ENCODE measurements at places on chromosomes 5 and 9. TPM values are rescaled to one million over a fixed set of nuclear protein-coding genes. Genes with fewer than 3 reads are reported as not detected.

Gene FOXD4L4
- not detected for total RNA-seq

Gene MLANA
- not detected for total RNA-seq

Gene ECSCR
- total RNA-seq = 0.36 TPM

Gene FAM78A
- 37.4 TPM for total RNA-seq

Gene IRX4
- total RNA-seq = not detected

Gene LYRM7
- total RNA-seq = 26.2 TPM

DNA sequence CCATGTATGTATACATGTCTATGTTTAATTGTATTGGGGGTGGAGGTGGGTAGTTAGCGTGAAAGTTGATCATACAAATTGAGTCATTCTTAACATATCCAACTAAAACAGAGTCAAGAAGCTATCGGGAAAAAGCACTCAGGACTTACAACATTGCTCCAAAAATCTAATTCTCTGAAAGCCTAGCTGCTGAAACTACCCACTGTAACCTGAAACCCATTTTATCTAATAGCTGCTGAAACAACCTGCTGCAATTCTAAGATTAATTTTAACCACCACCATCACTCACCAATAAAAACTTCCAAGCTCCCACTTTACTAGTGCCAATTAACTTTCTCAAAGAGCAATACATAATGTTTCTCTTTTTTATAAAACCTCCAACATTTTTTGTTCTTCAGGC is 32.2 kb downstream of the KCNV2 start:
- DNase-seq = no peak

DNA sequence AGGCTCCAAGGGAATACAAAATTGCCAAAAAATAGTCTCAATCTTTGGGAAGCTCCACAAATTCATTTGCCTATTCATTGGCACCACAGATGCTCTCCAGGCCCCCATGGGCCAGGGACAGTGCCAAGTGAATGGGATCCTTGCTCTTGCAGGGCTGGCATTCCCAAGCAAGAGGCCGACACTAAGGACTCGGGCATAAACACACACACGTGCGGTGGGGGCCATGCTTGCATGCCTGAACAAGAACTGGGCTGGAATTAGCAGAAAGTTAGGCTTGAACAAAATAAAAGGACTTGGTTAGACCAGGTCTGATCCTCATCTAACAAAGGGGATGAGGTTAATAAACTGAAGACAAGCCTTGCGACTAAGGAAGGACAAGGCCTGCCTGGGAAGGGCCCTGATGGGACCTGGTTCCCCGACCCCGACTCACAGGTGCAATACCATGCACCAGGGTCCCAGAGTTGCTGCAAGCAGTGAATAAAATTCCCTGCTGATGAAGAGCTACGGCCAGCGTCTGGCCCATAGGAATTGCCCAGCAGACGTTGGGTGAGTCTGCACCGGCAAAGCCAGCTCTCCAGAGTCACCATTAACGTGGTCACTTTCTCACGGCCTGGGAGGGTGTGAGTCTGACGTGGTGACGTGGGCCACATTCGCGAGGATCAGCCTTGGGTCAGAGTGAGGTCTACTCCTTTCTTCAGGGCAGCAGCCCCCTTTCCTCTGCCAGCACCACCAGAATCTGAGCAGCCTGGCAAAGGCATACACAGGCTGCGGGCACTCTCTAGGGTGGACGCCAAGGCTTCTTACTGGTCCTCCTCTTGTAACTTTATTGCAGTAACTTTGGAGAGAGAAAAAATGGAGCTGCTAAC is 77.4 kb upstream of the FCN1 start:
- no peak for DNase-seq

GRCh38 chr9:2120926-2121689 is 106.0 kb downstream of the SMARCA2 start:
- no peak for DNase-seq

DNA sequence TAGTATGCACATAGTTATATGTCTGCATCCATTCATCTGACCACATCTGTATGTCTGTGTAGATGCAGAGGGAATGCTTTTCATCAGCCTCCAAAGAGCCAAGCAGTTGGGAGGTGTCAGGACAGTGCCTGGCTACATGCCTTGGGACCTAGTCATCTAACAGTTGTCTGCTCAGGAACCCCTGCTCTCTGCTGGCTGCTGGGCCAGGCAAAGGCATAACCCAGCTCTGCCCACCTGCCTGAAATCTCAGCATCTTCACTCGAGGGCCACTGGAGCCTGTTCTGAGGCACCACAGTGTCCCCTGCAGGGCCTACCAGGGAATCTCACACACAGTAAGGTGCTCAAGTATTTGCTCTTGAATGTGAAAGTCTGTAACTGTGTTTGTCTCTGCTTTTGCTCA is 3.7 kb downstream of the C9orf50 start:
- no peak for DNase-seq

DNA sequence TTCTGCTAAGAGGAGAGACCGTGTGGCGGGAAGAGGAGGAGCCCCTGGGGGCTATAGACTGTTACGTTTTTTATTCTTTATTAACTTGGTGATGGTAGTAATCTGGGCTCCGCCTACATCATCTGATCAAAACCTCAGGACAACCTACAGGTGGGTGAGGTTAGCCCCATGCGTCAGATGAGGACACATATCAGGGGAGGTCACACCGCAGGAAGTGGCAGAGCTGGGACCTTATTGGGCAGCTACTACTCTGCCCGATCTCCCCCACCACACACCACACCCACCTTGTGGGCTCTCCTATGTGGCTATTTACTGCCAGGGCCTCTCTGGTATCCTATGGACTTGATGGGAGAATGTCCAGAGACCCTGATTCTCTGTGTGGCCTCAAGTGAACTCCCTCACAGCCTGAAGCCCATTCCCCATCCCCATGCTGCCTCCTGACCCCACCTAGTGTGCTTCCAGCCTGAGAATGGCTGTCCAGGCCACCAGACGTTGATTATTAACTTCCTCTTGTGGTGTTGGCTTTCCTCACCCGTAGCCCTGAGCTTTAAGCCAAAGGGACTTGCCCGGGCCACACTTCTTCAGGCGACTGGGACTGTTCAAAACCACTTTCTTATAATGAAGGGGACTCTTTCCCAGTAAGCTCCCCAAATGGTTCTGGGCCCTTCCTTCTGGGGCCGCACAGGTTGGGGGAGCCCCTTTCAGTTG is 8.2 kb downstream of the UNC5A start:
- DNase-seq = peak; percentile 46

GRCh38 chr5:127517110-127517479 is 345 bp upstream of the PRRC1 start:
- no peak for DNase-seq

DNA sequence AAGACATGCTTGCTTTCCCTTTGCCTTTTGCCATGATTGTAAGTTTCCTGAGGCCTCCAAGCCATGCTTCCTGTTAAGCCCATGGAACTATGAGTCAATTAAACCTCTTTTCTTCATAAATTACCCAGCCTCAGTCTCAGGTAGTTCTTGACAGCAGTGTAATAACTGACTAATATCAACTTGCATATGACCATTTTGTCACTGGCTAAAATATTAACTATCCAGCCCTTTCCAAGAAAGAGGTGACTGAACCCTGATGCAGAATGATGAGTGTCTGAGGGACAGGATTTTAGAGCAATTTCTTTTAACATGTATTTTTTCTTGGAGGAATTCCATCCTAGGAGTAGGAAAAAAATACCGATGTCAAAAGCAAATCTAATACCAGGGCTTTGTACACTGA is 266.1 kb downstream of the SEMA5A start:
- no peak for DNase-seq

- DNase-seq = no peak
These were observed 78.1 kb upstream of the DAP start for GRCh38 chr5:10839118-10839517.

GRCh38 chr9:88464851-88465250 is 70.1 kb upstream of the NXNL2 start:
- no peak for DNase-seq

DNA sequence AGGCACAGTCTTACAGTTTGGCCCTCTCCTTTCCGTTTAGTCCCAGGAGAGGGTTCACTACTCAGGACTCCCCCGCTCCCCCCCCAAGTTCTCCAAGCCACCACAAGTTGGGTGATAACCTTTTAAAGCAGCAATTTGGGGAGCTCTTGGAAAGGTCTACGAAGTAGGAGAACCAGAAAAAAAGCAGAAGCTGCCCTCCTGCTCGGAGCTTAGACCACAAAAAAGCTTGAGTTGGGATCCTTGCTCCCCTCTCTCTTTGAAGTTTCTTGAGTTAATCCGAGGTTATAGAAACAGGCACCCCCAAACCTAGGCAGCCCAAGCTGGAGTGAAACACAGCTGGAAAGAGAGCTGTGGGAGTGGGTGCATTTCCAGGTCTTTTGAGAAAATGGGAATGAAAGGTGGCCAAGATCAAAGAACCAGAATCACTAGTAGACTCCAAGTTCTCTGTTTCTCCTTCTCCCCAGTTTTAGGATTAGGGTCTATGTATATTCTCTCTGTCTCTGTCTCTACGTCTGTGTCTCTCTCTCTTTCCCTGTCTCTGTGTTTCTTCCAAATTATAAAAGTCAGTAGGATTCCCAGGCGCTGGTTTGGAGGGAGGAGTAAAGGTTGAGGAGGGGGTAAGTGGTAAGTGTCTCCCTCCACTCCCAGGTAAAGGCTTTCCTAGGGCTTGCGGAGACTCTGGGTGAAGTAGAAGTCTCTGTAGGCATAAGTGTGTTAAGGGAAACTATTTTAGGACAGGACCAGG is 2.8 kb downstream of the LHX2 start:
- no peak for DNase-seq

DNA sequence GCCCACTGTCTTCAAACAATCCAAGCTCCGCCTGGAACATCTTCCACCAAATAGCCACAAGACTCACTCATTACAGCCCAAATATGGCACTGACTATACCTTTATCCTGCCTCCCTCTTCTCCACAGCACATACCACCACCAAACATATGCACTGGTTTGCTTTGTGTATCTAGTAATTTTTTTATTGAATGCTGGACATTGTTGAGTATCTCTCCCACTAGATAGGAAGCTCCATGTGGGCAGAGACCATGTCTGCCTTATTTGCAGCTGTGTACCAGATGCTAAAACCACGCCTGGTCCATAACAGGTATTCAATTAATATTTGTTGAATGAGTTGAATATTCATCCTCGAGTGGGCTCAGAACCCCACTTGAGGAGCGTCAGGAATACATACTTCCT is 67.2 kb upstream of the FUBP3 start:
- DNase-seq = no peak

- no peak for DNase-seq
These were observed 252.7 kb upstream of the GRIA1 start for GRCh38 chr5:153237671-153238332.

DNA sequence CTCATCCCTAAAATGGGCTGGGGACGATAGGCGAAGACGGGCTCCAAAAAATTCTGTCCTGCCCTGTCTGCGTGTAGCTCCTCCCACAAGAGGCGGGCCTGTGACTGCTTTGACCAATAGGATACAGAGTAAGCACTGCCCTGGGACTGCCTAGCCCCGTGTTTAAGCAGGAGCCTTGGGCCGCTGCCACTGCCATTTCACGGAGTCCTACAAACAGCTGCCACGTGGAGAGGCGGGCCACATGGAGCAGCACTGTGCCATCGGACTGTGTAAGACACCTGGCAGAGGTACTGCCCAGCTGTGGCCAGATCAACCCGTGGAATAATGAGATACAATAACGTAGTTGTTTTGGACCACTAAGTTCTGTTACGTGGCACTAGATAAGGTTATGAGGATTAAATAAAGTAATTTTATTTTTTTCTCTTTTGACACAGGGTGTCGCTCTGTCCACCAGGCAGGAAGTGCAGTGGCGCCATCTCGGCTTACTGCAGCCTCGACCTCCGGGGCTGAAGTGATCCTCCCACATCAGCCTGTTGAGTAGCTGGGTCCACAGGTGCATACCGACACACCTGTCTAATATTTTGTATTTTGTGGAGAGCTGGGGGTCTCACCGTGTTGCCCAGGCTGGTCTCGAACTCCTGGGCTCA is 87.2 kb downstream of the LMNB1 start:
- DNase-seq = no peak

DNA sequence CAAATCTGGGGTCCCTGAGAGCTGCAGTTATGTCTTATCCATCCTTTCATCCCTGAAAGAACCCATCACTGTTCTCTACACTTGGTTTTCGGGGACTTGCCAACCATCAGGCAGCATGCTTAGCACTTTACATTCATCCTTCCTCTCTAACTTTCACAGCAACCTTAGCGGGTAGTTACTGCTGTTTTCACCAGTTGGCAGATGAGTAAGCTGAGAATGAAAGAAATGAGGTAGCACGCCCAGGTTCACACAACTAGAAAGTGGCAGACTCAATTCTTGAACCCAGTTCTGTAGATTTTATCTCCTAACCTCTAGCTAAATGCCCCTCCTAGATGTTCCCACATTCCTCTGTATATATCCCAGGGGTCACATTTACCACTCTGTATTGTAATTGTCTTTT is 342.0 kb upstream of the WWC1 start:
- no peak for DNase-seq

DNA sequence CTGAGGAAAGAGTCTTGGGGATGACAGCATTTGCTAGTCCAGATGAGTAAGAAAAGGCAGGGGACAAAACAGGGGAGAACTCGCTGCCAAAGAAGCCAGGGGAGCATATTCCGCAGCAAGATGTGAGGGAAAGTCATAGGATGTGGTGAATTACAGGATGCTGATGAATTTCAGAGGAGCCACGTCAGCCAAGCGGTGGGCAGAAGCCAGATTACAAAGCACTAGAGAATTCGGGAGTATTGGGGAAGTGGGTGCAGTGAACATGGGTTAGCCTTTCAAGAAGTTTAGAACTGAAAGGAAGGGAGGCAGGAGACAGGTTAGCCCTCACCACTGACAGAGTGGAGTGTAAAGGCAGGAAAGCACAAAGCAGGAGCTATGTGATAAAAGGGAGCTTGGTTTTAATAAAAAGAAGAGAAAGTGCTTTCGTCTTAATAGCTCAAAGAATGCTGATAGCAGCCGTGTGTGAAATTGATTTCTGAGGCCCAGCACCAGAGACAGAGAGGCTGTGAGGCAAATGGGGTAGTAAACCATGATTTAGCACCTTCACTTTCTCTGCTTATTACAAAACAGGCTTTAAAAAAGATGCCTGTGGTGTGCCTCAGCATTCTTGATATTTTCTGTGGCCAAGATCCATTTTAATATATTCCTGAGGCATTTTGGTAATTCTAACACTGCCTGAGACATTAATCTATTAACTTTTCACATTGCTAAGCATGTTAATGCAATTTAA is 16.9 kb downstream of the ADAMTSL1 start:
- DNase-seq = no peak

GRCh38 chr5:31987985-31988710 is 186.0 kb downstream of the GOLPH3 start:
- DNase-seq = no peak

DNA sequence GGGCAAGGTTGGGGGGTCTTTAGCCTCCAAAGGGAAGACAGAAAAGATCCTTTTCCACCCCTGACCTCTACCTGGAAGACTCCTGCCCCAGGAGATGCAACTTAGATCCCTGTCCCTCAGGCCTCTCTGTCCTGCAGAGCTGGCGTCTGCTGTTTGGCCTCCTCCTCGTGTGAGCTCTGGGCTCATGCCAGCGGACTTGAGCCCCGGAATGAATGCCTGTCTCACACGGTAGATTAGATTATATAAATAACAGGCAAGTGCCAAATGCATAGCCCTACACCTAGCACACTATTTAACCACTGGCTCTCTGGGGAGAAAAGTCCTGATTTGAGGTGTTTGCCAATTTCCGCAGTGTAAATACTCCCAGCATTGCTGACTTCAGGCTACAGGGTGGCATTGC is 1.4 kb upstream of the WNK2 start:
- no peak for DNase-seq

GRCh38 chr9:22102146-22103053 is 93.3 kb upstream of the CDKN2B start:
- no peak for DNase-seq

- DNase-seq = no peak
These were observed 33.8 kb downstream of the SVEP1 start for GRCh38 chr9:110545705-110546104.
